Muscle of leg (tissue), 16 donors: ENCODE measurements at places on chromosomes 3 and 15. TPM values are rescaled to one million over a fixed set of nuclear protein-coding genes. Genes with fewer than 3 reads are reported as not detected.

DNA sequence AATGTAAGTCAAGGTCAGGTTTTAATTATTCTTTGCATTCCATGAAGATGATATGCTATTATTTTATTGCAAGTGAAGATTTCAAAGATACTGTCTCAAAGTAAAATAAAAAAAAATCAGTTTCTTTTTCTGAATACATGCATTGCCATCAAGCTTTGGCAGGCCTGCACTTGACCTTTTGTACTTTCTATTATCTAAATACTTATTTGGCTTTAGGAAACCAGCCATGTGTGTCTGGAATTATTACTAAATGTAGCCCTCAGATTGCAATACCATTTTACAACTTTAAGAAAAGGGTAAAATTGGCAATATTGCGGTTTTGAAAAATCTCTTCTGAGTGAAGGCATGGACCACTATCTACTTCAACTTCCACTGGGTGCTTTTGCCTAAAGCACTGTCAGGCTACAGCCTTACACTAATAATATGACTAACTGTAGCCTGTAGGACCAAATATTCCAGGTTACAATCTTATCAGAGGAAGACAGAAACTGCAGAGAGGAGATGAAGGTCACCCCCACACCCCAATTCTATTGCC is 349.4 kb upstream of the DCBLD2 start:
- peak; percentile 36 for DNase-seq

GRCh38 chr3:46124216-46125177 is 83.6 kb downstream of the CCR1 start:
- peak; percentile 44 for DNase-seq

DNA sequence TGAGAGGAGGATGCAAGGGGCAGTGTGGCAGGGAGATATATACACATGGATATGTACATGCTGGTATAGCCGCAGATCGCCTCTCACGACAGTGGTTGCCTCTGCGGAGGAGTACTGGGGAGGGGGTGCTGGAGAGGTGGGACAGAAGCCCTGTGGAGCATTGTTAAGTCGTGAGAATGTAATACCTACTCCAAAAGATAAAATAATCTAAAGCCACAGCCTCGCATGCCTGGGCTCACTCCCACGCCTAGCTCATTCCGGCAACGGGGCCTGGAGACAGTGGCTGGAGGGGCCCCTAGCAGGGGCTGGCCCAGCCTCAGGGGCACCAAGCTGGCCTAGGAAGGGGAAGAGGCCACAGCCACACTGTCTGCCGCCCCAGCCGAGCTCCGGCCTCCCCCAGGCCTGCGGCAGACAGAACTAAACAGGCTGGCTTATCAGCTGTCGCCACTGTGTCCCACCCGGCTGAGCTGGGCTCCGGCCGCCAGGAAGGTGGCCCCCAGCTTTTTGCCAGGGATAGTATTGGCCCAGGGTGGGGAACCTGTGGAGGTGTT is 65.1 kb upstream of the LCTL start:
- DNase-seq, result no peak

DNA sequence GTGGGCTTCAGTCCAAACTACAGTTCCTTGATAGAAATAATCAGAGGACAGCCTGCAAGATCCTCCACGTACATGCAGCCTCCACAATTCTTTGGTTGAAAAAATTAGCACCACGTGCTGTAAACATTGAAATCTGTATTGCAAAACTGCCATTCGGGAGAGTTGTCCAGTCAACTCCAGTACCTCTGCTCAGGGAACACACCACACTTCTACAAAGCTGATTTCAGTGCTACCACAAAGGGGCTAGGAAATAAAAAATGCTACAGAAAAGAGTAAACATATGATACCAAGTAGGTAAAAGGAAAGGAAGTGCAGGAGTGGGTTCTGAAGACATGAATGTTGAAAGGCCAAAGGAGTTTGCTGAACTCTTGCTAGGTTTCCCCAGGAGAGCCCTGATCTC is 40.4 kb downstream of the GHSR start:
- no peak for DNase-seq

GRCh38 chr3:135325726-135326235 is 530.7 kb downstream of the EPHB1 start:
- DNase-seq, result peak; percentile 16

DNA sequence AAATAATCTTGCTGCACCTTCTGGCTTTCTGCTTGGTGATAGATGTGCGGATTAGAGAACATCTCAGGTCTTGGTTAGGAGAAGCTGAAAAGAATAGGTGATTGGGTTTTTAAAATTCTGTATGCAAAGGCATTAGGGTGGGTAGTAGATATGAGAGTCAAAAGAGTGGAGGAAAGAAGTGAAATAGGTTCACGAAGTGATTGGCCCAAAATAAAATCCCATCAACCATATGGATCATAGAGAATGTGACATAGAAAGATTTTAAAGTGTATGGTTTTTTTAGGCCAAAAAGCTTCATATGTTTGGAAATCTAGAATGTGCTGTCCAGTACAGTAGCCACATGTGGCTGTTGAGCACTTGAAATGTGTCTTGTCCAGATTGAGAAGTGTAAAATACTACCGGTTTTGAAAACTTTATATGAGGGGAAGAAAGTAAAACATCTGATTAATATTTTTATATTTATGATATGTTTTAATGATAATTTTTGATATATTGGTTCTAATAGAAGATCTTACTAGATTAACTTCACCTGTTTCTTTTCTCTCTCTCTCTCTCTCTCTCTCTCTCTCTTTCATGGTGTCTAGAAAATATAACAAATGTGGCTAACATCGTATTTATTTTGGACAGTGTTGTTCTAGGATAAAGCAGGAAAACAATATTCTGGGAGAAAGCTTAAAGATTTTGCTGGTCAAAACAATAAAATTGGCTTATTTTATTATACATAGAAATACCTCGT is 2.9 kb downstream of the MBNL1 start:
- peak; percentile 17 for DNase-seq

GRK7 gene
- 0.13 TPM for polyA plus RNA-seq

CPN2 gene
- polyA plus RNA-seq, result 0.21 TPM

UNC13C gene
- 2.6 TPM for polyA plus RNA-seq

RNU5B-1 gene
- polyA plus RNA-seq, result not detected
